ENCODE measurements at places on chromosomes 1 and 21.

DNA sequence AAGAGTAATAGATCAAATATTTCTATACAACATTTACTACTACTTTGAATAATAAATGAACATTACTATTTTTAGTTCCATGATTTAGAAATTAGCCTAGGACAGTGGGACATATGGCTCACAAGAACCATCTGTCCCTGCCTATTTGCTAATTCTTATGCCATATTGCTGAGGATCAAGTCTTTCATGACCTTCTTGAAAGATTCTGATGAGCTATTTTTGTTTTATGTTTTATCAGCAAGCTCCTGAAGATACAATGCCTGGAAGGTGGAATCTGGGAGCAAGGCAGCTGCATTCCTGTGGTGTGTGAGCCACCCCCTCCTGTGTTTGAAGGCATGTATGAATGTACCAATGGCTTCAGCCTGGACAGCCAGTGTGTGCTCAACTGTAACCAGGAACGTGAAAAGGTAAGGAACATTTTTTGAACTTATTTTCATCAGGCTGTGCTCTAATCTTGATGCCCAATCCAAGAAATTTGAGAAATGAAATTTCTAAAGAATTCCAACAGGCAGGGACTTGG, 326.7 kb downstream of the PAPPA2 start:
- DNase-seq = peak; percentile 55

- DNase-seq = peak; percentile 84
Observed at GRCh38 chr1:154324669-154325582, at the start of gene ATP8B2. ATP8B2 (plus strand) TSS chr1:154325525; CDS start chr1:154328142, 2,617 bp downstream.

- DNase-seq = no peak
Observed at GRCh38 chr1:53295295-53295694, 32.6 kb downstream of the LRP8 start.

DNA sequence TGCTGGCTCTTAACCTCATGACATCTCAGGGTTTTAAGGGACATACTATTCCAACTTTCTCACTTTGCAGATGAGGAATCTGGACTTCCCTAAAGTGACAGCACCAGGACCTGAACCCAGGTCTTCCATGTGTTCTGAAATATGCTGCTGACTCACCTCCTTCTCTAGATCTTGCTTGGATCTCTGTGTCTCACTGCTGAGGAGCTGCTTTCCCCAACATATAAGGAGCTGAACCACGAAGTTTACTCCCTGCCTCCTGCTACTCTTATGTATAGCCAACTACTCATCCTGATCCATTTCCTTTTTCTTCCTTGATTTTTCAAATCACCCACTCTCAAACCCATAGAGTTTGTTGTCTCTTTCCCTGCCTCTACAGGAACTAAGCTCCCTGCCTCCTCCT, 38.2 kb downstream of the ALG14 start:
- peak; percentile 45 for DNase-seq

DNA sequence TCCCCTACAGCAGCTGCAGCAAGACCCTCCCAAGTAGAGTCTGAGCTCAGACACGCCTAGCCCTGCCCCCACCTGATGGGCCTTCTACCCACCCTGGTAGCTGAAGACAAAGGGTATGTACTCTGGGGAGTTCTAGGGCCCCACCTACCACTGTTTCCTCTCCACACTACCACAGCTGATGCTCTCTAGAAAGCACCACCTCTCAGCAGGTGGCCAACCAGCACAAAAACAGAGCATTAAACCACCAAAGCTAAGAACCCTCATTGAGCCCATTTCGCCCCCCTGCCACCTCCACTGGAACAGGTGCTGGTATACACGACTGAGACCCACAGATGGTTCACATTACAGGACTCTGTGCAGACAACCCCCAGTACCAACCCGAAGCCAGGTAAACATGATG, 258.9 kb downstream of the SETD4 start:
- DNase-seq = no peak

DNA sequence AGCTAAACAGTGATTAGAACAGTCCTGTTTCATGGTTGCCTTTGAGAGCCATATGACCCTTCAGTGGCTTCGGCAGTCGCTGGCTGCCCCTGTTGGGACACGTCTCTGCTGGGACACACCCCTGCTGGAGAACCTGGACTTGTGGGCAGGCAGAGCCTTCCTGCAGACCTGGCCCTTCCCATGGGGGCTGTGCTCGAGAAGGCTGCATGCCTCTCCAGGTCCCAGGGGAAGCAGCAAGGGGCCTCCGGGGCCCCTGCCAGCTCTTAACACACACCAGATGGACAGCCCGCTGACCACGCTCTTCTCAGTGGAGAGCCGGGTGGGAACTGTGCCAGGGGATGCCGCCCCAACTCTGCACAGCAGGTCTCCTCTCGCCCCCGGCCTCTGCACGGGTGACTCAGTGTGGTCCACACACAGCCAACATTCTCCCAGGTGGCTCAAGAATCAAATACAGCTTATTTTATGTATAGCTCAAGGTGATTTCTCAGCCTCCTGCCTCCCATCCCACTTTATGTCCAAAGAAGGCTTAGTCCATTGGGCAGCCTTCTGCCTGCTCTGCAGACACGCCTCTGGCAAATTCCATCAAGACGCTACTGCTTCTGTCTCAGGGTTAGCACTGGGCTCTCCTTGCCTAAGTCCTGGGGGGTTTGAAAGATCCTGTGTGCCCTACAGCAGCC, 450.8 kb downstream of the KIF26B start:
- peak; percentile 95 for DNase-seq

- no peak for DNase-seq
Observed at GRCh38 chr1:236862615-236863211, 67.6 kb downstream of the MTR start.

- DNase-seq = no peak
Observed at GRCh38 chr1:228108055-228108690, 926 bp downstream of the MRPL55 start.

- no peak for DNase-seq
Observed at GRCh38 chr1:154386643-154387352, 18.3 kb upstream of the IL6R start.

DNA sequence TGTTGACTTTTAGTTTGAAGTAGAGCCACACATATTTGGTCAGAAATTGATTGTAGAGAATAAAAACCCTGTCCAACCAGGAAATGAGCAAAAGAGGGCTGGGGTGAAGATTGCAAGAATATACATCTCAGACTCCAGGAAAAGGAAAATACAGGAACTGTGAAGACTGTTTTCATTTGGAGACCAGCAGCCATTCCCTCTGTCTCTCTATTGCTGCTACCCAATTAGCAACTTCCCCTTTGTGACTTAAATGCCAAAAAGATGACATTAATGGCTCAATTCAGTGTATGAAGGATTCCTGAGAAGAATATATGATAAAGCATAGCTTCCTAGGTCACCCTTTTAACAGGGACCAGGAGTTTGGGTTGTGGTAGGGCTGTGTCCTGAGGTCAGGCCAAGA, 31.6 kb upstream of the CEP350 start:
- DNase-seq = no peak

DNA sequence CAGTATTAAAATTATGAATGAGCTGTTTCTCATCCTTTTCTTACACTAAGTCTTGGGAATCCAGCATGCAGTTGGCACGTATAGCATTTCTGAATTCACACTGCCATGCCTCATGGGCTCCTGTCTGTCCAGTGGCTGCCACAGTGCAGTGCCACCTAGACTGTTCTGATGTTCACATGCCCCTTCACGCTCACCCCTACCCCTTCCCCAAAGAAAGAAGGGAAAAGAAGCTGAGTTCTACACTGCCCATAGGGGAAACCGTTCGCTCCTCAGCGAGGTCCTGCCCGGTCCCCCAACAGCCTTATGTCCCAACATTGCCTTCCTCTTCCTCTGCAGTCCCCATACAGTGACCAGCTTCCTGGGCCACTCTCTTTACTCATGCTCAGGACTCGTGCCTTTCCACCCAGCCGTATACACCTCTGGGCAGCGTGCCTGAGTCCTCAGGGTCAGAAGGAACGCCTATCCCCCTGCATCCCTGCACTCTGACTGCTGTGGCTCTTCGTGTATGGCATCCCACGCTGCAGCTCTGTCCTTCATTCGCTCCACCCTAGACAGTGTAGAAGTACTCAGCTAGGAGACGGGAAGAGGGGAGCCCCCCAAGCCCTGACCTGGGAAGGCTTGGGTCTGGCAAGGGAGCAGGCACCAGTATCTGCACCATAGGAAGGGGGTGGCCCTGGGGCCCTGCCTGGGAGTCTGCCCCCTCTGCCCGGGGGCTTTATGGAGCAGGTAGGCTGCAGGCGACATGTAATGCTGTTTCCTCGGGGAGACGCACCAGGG, 24.1 kb upstream of the ARF1 start:
- no peak for DNase-seq
